ENCODE measurements at places on chromosomes 4 and X. TPM values are rescaled to one million over a fixed set of nuclear protein-coding genes. Genes with fewer than 3 reads are reported as not detected.

DNA sequence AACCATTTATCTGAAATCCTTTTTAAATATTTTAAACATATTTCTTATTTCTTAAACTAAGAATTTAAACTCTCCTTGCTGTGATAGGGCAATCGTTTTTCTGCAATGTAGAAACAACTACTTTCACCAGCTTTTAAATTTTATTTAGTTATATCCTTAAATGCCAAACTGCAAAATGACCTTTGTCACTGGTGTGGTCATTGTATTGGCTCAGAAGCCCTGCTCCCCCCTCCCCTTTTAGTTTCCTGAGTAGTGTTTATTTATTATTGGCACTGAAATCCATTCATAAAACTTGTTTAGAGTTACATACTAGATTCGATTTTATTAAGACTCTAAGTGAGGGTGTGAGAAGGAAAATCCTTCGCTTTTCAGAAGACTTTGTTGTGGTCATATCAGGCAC, 23.0 kb downstream of the MAOA start:
- DNase-seq, result no peak

GRCh38 chrX:49610718-49611310, 12.0 kb downstream of the GAGE1 start:
- DNase-seq, result no peak

DNA sequence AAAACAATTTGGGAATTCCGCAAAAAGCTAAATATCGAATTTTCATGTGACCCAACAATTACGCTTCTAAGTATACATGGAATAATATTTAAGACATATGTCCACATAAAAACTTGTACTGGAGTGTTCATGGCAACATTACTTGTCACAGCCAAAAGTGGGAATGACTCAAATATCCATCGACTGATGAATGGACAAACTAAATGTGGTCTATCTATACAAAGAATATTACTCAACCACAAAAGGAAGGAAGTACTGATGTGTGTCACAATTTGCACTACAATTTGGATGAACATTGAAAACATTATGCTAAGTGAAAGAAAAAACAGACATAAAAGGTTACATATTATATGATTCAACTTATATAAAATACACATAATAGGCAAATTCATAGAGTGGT, 71.9 kb downstream of the AFF2 start:
- DNase-seq, result no peak

- DNase-seq, result no peak
Observed at GRCh38 chrX:38256019-38256418, 35.3 kb upstream of the SRPX start.

GRCh38 chr4:54371173-54371572, 142.1 kb downstream of the PDGFRA start:
- no peak for DNase-seq

RIPPLY1 gene
- total RNA-seq, result not detected

- no peak for DNase-seq
Observed at GRCh38 chr4:67575232-67576058, 16.9 kb downstream of the STAP1 start.

- DNase-seq, result no peak
Observed at GRCh38 chr4:60216752-60217151, 983.4 kb upstream of the ADGRL3 start.

DNA sequence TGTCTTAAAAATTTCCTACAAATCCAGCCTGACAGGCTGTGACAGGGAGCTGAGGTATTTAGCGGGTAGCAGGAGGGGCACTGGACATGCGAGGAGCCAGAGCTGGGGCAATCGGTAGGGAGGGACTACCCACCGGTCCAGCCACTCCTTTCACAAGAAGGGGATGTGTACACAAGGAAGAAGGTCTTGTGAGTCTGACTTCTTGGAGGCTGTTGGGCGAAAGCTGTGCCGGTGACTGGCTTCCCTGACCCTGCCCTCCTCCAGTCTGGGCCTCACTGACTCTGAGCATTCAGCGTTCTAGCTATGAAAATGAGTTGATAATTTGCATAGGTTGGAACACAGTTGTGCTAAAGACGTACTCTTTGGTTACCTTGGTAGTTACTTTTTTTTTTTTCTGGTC, 12.7 kb upstream of the CXCL8 start:
- DNase-seq, result no peak
